Subcutaneous preadipocyte (primary cell): ENCODE measurements at places on chromosomes 7 and 10. TPM values are rescaled to one million over a fixed set of nuclear protein-coding genes. Genes with fewer than 3 reads are reported as not detected.

Gene SSC4D
- total RNA-seq: 0.39 and 1.1 TPM in 2 replicates

Gene CPA2
- not detected in 2 replicates for total RNA-seq

Gene CPXM2
- total RNA-seq: under 0.01 and 0.39 TPM in 2 replicates

Gene ZNF786
- 4.4 and 7.4 TPM in 2 replicates for total RNA-seq

Gene STEAP1B
- 22.8 and 52.0 TPM in 2 replicates for total RNA-seq

Gene AKR1B1
- total RNA-seq: 124 and 144 TPM in 2 replicates

Gene TSPAN12
- total RNA-seq: 0.37 and 0.78 TPM in 2 replicates

Gene CACNB2
- total RNA-seq: 11.1 and 12.5 TPM in 2 replicates

Gene DYNC1I1
- total RNA-seq: 0.73 and 1.6 TPM in 2 replicates

Gene GIMAP1
- not detected in 2 replicates for total RNA-seq

Gene SORBS1
- total RNA-seq: under 0.01 and 0.20 TPM in 2 replicates

Gene CDK14
- total RNA-seq: 30.5 and 42.8 TPM in 2 replicates

Gene CYP3A5
- 2.0 and 4.0 TPM in 2 replicates for total RNA-seq

Gene KLLN
- 0.73 and 0.78 TPM in 2 replicates for total RNA-seq

Gene STAG3
- total RNA-seq: 0.73 and 1.6 TPM in 2 replicates

Gene ANKRD30A
- total RNA-seq: not detected in 2 replicates

Gene SPAM1
- total RNA-seq: not detected in 2 replicates

Gene PDK4
- total RNA-seq: 0.78 and 5.5 TPM in 2 replicates

Gene DLX5
- total RNA-seq: not detected in 2 replicates

Gene CHN2
- under 0.01 and 0.78 TPM in 2 replicates for total RNA-seq

Gene KEL
- total RNA-seq: not detected in 2 replicates

Gene INMT
- 4.5 and 7.0 TPM in 2 replicates for total RNA-seq

Gene OR13A1
- not detected in 2 replicates for total RNA-seq
